ENCODE measurements at places on chromosomes 16 and 17.

DNA sequence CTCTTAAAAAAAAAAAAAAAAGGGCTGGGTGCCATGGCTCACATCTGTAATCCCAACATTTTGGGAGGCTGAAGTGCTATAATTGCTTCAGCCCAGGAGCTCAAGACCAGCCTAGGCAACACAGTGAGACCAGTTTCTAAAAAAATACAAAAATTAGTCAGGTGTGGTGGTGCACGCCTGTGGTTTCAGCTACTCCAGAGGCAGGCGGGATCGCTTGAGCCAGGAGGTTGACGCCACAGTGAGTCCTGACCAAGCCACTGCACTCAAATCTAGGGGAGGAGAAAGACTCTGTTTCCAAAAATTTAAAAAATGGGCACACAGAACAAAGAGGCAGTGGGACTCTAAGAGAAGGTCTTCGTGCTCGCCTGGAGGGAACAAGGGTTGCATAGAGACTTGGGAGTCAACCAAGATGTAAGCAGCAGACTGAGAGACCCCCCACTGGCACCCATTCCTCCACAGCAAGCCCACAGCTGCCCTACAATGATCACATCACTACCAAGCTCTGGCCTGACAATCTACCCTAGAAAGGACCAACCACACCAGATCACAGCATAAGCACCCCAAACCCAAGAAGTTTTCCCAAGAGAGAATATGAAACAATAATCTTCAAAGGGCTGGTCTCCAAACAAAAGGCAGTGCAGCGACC is 121.6 kb downstream of the ANKRD11 start:
- no peak for DNase-seq

DNA sequence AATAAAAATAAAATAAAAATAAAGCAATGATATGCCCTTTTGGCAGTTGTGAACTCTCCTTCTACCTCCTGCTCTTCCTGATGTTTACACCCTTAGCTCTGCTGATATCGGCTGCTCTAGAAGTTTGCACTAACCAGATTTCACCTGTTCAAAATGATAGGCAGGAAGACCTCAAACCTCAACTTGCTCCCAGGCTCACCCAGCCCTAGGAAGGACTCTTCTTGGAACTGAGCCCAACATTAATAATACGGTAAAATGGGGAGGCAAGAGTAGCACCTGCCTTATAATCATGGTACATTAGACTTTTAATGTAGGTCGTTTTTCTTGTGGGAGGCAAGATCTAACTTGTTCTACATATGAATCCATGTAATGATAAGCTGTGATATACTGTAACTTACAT is 61.2 kb upstream of the MED13 start:
- DNase-seq, result no peak

GRCh38 chr16:8634991-8635736 is 13.7 kb downstream of the METTL22 start:
- no peak for DNase-seq

- DNase-seq, result no peak
Observed at GRCh38 chr17:68870161-68870826, 84.9 kb downstream of the ABCA8 start.

GRCh38 chr17:59372138-59372751 is 40.8 kb downstream of the YPEL2 start:
- no peak for DNase-seq

DNA sequence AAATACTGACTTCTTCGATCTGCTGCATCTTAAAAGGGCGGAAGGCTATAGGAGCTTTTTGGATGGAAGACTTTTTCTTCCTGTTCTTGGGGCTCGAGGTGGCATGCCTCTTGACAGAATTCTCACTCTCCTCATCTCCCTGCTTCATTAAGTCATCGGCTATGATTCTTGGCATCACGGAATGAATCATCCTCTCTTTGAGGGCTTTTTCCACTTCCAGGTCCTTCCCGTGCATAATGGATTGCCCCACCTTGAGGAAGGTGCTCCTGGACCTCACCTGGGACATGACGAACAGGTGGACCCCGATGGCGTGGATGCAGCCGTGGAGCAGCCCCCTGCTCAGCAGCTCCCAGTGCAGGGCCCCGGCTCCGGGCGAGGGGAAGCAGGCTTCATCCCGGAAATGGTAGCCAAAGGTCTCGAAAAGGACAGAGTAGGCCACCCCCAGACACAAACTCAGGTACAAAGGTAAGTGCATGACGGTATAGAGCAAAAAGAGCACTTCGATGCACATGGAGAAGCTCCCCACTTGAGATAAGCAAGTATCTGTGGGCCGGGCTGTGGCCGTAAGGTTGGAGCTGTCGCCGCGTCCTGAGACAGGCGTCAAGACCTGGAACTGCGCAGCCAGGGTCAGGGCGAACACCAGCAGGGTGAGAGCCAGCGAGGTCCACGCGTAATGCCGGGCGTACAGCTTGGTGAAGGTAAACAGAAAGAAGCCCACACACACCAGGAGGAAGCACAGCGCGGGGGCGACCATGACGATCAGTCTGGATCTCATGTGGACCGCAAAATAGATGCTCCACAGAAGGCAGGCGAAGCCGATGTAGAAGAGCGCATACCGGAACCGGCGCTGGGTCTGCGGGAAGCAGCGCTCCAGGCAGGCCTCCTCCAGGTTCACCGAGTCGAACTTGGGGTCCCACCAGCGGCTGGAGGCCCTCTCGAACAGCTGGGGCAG is 1.7 kb downstream of the ADCY9 start:
- DNase-seq, result no peak

GRCh38 chr17:68909066-68909465 is 46.1 kb downstream of the ABCA8 start:
- DNase-seq, result peak; percentile 96

- peak; percentile 60 for DNase-seq
Observed at GRCh38 chr16:57810197-57811031, 8.1 kb upstream of the KIFC3 start.

DNA sequence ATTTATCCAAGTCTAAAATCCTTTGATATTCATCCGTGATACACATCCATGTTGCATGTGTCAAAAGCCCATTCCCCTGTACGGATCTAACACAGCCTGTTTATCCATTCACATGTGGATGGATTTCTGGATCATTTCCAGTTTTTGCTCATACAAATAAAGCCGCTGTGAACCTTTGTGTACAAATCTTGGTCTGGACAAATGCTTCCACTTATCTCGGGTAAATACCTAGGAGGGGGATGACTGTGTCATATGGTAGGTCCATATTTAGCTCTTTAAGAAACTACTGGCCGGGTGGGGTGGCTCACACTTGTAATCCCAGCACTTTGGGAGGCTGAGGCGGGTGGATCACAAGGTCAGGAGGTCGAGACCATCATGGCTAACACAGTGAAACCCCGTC is 6.3 kb upstream of the TBCD start:
- DNase-seq, result no peak

DNA sequence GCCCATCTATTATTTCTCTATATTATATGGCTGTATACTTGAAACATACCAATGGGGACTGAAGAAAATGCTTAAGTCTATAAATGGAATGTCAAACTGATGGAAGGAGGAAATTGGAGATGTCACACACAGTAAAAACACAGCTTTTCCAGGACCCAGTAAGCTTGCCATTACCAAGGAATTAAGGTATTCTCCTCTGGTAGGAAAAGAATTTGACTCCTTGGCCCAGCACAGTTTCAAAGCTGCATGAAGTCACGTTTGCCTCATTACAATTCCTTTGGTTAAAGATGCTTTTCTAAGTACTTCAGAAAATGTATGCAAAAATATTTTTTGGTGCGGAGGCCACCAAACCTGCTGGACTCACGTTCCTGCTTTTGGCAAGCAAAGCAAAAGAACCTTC is 48.5 kb downstream of the CDH13 start:
- no peak for DNase-seq

DNA sequence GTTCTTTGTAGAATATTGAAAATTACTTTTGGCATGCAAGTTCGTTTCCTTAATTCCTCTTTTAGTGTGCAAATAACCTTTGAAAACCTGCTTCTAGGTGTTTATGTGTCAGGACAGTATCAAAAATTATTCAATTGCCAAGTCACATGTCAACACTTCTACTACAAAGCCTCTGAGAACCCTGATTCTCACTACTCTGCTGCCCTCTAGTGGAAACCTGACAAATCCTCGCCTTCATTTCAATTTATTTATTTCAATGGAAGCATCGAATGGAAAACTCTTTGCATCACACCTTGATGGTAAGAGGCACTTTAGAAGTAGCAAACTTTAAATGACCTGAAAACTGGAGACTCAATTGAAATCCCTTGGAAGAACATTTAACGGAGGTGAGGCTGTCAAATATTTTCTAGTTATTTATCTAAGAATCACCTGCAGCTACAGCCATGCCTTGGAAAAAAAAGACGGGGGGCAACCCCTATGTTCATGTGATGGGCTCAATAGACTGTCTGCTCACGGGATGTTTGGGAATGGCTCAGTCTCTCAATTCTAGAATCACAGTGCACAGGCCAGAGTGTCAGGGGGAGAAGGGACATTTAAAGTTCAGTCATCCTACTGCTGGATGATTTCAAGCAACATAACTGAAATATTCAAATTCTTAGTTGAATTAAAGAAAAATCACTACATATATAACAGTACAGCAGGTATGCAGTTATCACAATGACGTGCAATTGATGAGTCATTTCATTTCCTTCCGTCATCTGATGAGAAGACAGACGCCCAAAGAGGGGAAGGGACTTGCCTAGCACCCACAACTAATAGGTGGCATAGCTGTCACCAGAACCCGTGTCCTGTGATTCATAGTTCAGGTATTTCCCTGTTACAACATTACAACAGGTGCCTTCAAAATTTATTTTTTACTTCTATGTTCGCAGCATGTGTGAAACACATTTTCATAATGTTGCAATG is 563.9 kb downstream of the TOX3 start:
- peak; percentile 56 for DNase-seq

- no peak for DNase-seq
Observed at GRCh38 chr16:26744430-26744829, 322.3 kb upstream of the C16orf82 start.

DNA sequence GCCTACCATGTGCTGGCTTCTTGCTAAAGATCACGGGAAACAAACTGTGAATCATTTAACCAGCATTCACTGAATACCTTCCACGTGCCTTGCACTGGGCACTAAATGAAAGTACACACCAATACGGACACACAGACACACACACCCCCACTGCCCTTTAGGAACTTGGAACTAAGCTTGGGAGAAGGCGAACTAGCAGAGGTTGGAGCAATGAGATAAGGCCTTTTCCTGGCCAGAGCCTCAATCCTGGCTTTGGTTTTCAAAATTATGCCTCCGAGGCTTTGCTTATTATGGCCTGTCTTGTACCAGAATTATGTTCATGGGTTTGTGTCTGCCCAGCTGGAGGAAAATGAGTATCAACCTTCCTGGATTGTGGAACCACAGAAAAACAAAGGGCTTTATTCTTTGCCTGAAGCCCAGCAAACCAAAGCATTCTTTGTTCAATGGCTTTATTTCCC is 32.3 kb downstream of the CPPED1 start:
- no peak for DNase-seq

- no peak for DNase-seq
Observed at GRCh38 chr17:37562016-37562745, 47.0 kb downstream of the SYNRG start.

DNA sequence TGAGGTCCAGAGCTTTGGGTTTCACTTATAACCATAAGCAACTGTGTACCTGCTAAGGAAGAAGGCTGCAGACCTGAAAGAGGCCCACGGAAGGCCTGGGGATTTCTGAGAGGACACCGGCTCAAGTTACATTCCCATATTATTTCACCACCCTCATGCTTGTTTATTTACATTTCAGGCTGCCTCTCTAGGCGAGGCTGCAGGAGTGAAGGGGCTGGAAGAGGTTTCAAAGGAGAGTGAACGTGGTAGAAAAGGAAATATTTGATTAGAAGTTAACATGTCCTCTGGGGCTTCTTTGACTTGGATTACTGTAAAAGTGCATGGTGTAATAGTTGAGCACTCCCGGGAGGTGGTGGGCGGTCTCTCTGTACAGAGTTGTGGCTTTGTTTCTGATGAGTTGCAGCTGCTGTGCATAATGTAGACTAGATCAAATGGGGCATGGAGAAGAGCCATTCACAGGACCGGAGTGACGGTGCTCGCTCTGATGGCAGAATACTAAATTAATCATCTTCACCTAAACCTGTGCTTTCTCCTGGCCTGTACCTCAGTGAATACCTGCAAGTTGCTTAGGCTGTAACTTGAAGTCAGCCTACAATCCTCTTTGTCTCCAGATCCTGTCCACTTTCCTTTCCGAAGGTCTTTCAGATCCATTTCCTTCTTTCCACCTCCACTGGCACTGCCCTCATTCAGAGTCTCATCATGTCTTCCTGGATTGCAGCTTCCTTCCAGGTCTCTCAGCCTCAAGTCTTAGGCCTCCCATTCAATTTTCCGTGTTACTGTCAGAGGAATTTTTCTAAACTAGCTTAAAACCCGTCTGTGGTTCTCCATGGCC is 1.9 kb upstream of the CPD start:
- DNase-seq, result no peak

DNA sequence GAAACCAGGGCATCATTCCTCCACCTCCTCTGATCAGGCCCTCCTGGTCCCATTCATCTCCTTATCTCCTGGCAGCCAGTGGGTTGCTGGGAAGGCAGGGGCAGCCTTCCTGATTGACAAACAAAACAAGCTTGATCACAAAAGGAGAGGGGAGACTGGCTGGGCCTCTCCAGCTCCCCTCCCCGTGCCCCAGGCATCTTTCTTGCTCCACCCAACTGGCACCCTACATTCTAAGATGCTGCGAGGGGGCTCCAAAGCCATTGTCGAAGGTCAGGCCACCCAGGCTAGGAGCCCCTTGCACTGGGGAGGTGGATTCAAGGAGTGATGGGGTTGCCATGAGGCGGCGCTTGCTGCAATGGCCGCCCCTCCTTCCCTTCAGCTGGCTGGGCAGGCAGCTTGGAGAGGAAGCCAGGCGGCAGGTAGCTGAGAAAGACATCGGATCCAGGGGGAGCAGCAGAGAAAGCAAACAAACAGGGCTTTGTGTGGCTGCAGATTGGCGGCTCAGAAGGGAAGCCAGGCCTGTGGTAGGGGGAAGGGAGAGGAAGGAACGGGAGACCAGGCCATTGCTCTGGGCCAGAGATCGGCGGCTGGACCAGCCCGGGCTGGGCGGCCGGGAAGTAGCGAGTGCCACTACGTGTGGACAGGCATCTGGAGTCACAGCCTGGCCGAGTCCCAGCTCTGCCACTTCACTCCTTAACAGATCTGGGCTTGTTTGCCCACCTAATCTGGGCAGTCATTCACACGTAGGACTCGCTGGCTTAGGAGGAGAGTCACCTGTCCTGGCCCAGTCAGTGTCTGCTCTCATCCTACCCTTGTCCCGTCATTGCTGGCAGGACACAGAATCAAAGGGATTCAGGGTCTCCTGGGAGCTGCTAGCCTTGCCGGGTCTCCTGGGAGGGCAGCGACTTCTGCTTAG is 12.3 kb downstream of the RAI1 start:
- DNase-seq, result no peak

Measured in AML-193 (cell line).